GM23338 (cell line): ENCODE measurements at places on chromosomes 7 and 10.

GRCh38 chr10:78861529-78862327, 207.0 kb upstream of the ZMIZ1 start:
- no peak for DNase-seq

DNA sequence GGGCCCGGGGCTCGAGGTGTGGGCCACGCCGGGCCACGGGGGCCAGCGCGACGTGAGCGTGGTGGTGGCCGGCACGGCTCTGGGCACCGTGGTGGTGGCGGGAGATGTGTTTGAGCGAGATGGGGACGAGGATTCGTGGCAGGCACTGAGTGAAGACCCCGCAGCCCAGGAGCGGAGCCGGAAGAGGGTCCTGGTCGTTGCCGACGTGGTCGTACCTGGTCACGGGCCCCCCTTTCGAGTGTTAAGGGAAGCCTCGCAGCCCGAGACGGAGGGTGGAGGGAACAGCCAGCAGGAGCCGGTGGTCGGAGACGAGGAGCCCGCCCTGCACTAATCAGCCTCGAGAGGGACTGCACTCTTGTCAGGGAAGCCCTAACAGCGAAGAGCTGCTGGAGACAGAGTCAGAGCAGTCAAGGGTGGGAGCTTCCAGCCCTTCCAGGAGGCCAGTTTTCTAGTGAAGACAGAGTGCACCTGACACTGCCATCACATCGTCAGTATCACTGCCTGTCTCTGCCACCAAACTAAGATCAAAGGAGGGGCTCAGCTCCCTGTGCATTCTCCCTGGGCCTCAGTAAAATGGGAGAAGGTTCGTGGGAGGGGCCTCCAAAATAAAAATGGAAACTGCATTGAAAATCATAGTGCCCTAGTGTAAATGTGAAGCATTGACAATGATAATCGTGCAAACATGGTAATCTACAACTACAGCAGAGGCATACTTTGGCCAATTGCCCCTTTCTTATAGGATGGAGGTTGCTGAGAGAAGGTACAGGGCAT, 1.3 kb downstream of the MBLAC1 start:
- DNase-seq = peak; percentile 58

- DNase-seq = no peak
These were observed 25.4 kb downstream of the CALML3 start for GRCh38 chr10:5550250-5550545.

GRCh38 chr7:8423057-8423456, 10.4 kb upstream of the NXPH1 start:
- no peak for DNase-seq

GRCh38 chr10:87504307-87504639, 420 bp upstream of the MINPP1 start:
- DNase-seq = no peak

GRCh38 chr7:40530292-40530691, 395.5 kb downstream of the SUGCT start:
- DNase-seq = no peak
